CD4-positive, alpha-beta T cell treated with Interleukin-6 at 100 ng/mL for 8 hours (primary cell): ENCODE measurements at places on chromosomes 6 and 20.
A peak's percentile ranks its signal among the peaks of the same experiment; 100 is the strongest.

GRCh38 chr6:166830185-166830890 lies 126.0 kb downstream of the RNASET2 start:
- no peak for DNase-seq

DNA sequence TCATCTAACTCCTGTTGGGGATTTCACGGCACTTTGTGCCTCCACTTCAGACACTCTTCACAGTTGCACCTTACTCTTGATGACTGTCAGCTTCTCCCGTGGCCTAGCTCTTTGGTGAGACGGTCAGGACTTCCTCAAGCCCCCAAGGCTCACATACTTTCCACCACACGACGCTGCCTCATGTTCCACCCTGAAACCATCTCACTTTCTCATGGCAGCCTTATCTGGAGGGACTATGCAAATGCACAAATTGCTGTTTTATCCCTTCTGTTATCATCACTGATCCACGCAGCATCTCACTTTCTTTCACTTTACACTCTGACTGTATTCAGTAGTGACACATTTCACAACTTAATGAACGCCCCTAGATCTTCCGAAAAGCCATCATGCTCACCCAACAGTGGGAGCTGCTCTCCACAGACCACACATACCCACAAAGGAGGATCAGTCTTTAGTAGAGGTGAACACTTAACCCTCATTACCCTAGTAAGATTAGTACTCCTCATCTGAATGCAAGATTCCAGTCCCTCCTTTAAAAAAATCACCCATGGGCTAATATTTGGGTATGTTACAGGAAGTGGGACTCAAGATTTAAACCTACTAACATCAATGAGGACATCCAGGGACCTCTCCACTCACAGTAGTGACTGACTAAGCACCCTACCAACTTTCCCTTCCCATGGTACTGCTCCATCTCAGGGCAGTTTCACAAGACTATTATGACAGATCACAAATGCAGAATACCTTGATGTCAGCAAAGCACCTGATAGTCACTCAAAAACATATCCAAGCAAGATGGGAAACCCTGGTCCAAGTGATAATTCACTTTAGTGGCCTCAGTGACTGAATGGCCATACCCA lies 35.4 kb downstream of the FYN start:
- DNase-seq = peak; percentile 32

DNA sequence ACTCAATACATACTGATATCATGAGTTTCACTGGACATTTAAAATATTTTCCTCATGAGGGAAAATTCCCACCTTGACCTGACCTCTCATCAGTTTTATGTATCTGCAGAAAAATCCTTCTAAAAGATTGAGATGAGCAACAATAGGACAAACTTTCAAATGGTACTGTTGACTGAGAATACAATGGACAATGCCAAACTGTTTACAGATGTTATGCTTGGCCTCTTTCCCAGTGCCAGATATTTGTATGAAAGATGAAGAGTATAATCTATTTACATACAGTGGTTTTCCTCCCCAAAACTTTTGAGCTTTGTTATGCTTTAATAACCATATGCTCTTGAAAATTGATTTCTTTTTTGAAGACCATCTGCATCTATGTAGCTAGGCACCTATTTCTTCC lies 245.1 kb upstream of the RSPO3 start:
- no peak for DNase-seq

DNA sequence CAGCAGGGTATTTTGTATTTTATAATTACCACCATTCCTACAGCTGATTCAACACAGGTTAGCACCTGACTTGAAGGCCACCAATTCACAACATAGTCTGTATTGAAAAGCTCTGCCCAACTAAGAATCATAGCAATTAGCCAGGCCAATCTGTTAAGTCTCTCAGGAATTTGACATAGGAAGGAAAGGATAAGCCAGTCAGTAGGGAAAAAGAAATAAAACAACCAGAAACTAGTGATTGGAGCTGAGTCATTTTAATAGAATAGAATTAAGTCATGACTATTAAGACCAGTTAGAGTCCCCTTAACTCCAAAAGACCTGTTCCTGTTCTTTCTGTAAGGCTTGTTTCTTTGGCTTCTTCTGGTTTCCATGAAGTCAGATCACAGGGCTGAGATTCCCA lies 8.1 kb downstream of the RANBP9 start:
- no peak for DNase-seq

- DNase-seq = no peak
Measured at GRCh38 chr6:152859225-152859624, 108.6 kb downstream of the VIP start.

DNA sequence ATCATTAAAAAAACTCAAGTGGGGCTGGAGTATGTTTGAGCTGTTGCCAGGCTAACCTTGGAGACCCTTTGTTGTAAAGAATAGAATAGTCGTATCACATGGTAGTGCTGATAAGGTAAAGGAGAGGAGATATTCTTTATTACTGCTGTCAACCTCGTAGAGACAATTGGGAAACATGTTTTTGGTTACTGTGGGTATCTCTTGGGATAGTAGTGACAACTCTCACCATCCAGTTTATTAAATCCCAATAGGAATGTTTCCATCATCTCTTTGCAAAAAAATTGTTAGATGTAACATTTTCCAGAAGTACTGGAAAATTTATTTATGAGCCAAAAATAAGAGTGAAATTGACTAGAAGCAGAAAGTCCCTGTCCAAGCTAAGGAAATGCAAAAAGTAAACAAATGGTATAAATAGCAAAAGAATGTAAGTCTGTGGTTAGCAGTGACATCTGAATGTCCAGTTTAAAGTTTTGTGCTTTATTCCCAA lies 829.3 kb upstream of the CITED2 start:
- no peak for DNase-seq

DNA sequence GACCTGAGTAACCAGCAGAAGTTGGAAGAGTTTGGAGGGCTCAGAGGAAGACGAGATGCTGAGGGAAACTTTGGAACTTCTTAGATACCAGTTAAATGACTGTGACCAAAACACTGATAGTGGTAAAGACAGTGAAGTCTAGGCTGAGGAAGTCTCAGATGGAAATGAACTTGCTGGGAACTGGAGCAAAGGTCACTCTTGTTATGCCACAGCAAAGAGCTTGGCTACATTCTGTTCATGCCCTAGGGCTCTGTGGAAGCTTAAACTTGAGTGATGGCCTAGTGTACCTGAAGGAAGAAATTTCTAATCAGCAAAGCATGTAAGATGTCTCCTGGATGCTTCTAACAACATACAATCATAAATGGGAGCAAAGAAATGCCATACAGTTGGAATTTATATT lies 24.7 kb downstream of the WDR27 start:
- DNase-seq = no peak

DNA sequence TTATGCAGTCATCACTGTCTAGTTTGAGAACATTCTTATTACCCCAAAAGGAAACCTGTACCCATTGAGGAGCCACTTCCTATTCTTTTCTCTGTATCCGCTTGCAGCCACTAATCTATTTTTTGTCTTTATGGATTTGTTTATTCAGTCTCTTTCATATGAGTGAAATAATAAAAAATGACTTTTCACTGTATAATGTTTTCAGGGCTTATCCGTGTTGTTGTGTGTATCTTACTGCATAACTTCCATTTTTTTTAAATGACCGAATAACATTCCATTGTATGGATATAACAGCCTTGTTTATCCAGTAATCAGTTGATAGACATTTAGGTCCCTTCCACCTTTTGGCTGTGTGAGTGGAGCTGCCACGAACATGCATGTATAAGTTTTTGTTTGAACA lies 86.6 kb downstream of the ZFAND3 start:
- no peak for DNase-seq

DNA sequence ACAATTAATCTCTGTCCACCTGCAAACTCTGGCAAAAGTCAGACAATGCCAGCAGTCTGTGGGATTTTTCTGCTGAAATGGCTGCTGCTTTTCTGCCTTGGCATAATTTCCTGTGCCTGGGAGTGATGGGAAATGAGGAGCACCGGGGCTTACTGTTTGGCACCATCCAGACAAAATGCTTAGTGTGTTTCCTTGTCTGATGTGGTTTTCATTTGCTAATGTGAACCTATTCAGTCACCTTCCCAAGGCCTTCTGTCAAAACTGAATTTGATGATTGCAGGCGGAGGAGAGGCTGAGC lies 56.4 kb downstream of the CDH4 start:
- DNase-seq = no peak

GRCh38 chr20:63940472-63941266 lies 15.5 kb downstream of the UCKL1 start:
- DNase-seq = no peak

GRCh38 chr6:36844232-36845170 lies 5.3 kb upstream of the CPNE5 start:
- DNase-seq = no peak

DNA sequence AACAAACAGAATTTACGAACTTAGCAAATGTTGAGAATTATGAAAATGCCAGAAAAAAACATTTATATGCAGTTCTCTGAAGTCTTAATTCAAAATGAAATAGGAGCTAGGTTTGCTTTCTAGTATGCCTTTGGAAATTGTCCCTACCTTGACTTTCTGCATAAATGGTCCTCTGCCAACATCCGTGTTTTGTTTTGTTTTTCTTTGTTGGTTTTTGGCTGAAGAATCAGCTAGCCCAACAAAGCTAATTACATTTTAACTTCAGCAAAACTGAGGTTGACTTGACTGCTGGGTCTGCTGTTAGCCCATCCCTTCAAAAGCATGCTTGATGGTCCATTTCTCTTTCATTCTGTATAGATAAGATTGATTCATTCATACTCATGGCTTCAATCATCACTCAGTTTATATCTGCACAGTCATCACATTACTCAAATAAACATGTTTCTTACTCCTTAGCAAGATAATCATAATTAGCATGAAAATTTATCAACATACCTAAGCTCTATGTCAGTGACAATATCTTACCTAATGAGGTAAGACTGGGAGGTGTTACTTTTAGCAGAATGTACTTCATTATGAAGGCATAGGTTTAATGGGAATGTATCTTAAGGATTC lies 76.4 kb downstream of the ADGRB3 start:
- DNase-seq = no peak

GRCh38 chr20:33191484-33191883 lies 23.5 kb downstream of the BPIFA2 start:
- no peak for DNase-seq

GRCh38 chr20:25135031-25135430 lies 53.1 kb upstream of the VSX1 start:
- DNase-seq = no peak

- DNase-seq = no peak
Measured at GRCh38 chr6:2916158-2916925, 13.2 kb upstream of the SERPINB9 start.

GRCh38 chr6:44837255-44837654 lies 449.7 kb downstream of the CDC5L start:
- no peak for DNase-seq

GRCh38 chr20:36434383-36434782 lies 106.9 kb upstream of the MYL9 start:
- DNase-seq = no peak

- DNase-seq = no peak
Measured at GRCh38 chr20:38723848-38724625, at the start of gene SLC32A1. Gene SLC32A1, plus strand, starts transcription at chr20:38724486. Its CDS starts 239 bp downstream, at chr20:38724725.

DNA sequence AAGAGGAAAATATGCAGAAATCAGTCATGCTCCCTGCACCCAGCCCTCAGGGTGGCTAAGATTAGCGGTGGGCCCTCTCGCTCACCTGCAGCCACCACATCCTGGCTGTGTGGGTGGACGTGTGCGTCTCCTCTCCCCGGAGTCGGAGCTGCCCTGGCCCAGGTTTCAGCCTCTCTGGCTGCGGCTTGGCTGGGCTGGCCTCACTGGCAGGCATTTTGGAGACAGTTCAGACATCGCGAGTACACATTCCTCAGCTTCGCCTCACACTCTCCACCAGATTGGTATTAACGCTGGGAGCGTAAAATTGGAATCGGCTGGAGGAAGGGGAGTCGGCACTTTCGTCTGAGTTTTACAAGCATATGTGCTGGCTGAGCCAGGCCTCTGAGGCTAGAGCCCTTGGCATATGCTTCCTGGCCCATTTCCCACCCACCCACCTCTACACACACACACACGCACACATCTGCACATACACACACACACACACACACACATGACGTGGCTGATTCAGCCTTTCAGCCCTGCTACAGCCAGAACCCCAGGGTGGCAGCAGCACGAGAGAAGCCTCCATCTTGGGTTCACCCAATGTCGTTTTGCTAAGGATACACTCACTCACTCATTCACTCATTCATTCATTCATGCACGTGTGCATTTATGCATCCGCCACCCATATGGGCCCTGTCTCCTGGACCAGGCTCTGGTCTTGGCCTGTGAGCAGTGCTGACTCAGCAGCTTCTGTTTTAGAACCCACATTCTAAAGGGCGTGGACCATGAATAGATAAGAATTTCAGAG lies 42.9 kb downstream of the BCAS4 start:
- DNase-seq = no peak

DNA sequence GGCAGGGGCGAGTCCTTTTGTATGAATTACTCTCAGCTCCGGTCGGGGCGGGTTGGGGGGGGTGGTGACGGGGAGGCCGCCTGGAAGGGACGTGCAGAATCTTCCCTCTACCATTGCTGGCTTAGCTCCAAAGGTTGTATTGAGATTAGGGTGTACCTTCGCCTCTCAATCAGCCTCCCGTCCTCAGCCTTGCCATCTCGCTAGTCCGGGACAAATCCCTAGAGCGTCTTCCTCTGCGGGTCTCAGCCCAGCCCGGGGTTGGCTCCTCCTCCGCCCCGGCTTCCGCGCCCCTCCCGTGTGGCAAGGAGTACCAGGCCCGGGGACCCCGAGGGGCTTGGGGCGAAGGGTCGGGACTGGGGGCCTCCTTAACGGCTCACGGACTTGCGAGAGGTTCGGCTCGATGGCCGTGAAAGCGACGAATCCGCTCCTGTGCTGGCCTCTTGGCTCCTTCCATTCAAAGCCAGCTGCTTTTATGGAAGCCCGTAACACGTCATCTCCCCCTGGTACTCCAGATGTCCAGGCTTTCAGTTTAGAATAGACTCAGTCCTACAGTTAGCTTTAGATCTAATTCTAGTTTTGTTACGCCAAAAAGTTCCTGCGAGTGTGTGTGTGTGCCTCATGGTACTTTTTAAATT lies 636 bp upstream of the EEF1A1 start:
- no peak for DNase-seq

GRCh38 chr20:24314053-24314452 lies 155.4 kb upstream of the SYNDIG1 start:
- no peak for DNase-seq

- DNase-seq = no peak
Measured at GRCh38 chr6:83221276-83221675, 28.1 kb downstream of the RWDD2A start.

GRCh38 chr6:149246691-149247384 lies 70.7 kb upstream of the TAB2 start:
- no peak for DNase-seq

- DNase-seq = no peak
Measured at GRCh38 chr6:11392778-11393507, 144.6 kb upstream of the TMEM170B start.
